Left colon (tissue), 2 donors: ENCODE measurements at places on chromosomes 5 and 9. TPM values are rescaled to one million over a fixed set of nuclear protein-coding genes. Genes with fewer than 3 reads are reported as not detected.

GRCh38 chr9:75990156-75990555 is 99.7 kb downstream of the PCSK5 start:
- no peak for DNase-seq

GRCh38 chr9:88198341-88198807 is 60.1 kb upstream of the SPATA31C2 start:
- DNase-seq: peak; percentile 40

- no peak for DNase-seq
Measured at GRCh38 chr9:87469793-87470465, 27.7 kb upstream of the DAPK1 start.

DNA sequence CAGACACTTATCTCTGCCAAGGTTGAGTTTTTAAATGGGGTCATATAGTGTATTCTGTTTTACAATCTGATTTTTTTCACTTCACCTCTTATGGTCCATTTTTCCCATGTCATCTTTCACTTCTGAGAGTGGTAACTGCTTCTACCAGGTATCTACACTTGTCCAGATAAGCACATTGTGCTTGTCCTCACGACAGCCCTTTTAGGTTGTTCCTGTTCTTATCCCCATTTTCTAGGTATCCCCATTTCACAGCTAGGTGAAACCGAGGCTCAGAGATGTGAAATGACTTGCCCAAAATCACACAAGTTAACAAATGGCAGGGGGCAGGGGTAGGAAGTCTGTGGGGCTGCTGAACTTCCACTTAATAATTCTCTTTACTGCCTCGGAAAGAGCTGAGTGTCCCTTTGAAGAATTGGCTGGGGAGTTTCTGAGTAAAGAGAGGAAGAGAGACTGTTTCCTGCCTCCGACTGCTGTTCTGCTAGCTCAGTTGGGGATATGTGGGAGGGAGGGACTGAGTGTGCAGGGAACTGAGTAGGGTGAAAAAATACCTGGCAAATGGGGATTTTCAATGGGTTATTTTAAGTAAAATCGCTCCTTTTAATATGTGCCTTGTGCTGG is 255.4 kb downstream of the GRIA1 start:
- no peak for DNase-seq

Gene RNF180
- total RNA-seq: 3.5 TPM
